ENCODE measurements at places on chromosomes 12 and 14.

DNA sequence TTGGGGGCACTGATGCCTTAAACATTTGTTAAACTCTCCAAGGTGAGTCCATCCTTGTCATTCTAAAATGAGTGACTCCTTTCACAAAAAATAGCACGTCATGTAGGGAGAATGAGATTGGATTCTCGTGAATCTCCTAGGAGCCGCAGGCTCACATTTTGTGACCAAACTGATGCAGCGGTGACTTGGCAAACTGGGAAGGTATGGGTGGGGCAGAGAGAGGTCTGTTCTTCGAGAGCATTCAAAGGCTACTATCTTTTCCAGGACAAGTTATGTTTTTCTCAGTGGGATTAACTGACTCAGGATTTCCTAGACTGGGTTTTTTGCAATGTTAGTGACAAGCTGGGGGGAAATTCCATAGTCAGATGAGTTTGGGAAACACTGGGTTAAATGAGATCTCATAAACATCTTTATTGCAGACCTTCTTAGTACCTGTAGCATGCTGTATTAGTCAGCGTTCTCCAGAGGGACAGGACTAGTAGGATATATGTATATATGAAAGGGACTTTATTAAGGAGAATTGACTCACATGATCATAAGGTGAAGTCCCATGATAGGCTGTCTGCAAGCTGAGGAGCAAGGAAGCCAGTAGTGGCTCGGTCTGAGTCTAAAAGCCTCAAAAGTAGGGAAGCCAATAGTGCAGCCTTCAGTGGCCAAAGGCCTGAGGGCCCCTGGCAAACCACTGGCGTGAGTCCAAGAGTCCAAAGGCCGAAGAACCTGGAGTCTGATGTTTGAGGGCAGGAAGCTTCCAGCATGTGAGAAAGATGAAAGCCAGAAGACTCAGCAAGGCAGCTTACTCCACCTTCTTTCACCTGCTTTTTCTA, 61.0 kb downstream of the FOXN4 start:
- no peak for DNase-seq

- no peak for DNase-seq
Observed at GRCh38 chr12:75568393-75568792, 57.0 kb upstream of the KRR1 start.

DNA sequence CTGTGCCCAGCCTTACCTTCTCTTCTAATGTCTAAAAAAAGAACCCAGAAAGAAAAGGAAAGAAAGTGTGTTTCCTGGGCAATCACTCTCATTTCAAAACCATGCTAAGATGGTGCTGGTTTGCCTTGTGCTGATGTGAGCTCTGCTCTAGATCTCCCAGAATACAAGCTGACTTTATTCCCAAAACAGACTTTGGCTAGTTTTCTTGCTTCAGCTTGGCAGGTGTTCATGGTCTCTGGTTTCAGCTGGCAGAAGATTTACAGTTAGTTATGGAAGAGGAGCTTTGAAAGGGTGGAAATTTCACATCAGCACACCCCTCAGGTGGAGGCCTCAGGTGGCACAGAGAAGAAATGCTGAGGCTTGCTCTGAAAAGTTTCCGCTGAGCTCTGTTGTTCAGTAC, 34.4 kb downstream of the PPP1R36 start:
- no peak for DNase-seq

DNA sequence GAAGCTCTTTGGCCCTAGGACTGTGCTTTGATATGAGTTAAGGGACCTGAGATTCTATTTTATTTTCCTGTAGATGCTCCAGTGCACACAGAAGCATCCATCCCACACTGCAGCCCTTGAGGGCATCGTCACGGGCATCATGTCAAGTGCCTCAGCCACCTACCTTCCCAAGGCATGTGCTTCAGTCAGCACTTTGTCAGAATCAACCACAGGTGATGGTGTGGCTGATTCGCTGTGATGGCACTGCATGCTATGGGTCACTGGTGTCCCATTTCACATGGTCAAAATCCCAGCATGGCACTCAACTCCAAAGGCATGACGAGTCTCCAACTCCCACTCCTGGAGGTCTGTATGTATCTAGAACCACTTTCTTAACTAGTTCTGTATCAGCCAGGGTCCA, 100.8 kb downstream of the AACS start:
- no peak for DNase-seq

DNA sequence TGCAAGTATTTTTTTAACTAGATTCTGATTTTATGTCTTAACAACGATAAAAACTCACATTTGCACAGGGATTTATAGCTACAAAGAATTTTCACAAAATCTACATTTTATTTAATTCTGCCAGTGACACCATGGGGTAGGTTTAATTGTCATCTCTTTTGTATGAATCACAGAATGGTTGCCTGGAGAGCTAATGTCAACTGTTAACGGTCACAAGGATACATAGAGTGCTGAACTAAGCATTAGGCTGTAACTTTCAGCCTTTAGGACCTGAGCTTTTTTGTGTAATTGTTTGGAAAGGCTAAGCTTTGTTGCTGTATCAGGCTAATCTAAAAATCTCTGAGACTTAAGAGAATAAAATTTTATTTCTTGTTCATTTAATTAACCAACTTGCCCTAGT, 465.3 kb upstream of the TBX3 start:
- DNase-seq, result no peak

DNA sequence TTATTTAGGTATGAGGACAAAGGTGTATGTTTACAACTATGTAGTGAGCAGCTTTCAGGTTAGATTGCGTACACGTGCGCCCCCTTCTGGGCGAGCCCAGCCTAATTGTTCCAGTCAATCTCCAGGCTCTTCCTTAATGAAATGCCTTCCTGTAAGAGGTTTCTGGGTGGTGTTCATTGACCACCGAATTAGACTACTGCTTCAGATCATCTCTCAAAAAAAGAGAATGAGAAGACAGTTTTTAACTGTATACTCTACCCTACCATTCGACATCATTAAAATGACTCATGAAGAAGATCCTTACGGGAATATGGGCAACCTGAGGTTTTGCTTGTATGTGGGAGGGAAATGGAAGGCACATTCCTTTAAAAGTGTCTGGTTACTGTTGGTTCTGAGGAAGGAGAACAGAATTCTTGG, 2.1 kb downstream of the LUM start:
- DNase-seq, result peak; percentile 78

All from suppressor macrophage treated with lipopolysaccharide for 1 hour (primary cell).